NAMALWA (cell line): ENCODE measurements at places on chromosomes 12 and 14.

- DNase-seq, result no peak
These were observed 374.2 kb downstream of the NAV3 start for GRCh38 chr12:78204926-78205325.

GRCh38 chr12:18254081-18254480, 7.2 kb upstream of the PIK3C2G start:
- no peak for DNase-seq

DNA sequence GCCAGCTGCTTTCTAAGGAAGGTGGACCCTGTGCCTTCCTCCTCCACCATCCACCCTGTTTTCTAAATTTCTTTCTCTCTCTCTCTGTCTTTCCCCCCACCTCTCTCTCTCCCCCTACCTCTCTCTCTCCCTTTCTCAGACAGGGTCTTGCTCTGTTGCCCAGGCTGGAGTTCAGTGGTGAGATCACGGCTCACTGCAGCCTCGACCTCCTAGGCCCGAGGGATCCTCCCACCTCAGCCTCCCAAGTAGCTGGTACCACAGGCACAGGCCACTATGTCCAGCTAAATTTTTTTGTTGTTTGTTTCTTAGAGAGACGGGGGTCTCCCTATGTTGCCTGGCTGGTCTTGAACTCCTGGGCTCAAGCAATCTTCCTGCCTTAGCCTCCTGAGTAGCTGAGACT, 59.8 kb upstream of the STON2 start:
- no peak for DNase-seq

- no peak for DNase-seq
These were observed 679.2 kb downstream of the RPL10L start for GRCh38 chr14:45972416-45972815.

DNA sequence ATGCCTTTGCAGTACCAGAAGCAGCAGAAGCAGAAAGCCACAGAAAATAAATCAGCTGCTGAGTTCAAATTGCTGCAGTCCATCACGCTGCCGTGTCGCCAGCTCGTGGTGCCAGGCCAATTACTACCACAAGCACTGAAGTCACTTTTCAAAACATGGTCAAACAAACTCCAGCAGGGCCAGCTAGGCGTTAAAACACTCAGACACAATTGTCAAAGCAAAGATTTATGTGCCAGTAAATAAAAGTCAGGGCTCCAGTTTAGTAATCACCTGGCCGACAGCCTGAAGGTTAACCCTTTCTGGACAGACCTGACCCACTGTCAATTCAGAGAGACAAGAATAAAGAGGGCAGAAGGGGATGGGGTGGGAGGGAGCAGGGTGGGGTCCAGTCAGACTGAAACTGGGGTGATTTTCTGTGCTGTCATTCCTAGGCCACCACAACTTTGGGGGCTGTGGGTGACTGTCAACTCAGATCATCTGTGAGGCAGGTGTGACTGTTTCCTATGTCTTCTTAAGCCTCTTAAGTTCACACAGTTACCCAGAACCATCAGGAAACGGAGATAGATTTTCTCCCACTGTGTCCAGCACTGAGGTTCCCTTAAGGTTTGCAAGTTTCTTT, 109.8 kb upstream of the FUT8 start:
- peak; percentile 49 for DNase-seq

GRCh38 chr12:12725956-12726554, 8.9 kb downstream of the CDKN1B start:
- no peak for DNase-seq

DNA sequence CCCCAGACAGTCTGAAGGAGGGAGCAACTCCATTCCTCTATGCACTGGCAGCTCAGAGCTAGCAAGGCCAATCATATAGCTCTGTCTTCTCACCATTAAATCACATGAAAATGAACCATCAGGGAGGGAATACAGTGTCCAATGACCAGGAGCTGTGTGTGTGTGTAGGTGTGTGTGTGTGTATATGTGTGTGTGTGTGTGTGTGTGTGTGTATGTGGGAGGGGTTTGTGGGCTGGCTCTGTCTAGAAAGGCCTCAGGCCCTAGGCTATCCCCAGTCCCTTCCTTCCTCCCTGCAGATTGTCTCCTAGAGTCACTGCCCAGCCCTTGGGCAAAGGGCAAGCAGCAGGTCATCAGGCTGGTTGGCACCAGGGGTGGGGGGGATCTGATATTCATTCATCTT, 5.7 kb upstream of the SUSD6 start:
- DNase-seq, result no peak

DNA sequence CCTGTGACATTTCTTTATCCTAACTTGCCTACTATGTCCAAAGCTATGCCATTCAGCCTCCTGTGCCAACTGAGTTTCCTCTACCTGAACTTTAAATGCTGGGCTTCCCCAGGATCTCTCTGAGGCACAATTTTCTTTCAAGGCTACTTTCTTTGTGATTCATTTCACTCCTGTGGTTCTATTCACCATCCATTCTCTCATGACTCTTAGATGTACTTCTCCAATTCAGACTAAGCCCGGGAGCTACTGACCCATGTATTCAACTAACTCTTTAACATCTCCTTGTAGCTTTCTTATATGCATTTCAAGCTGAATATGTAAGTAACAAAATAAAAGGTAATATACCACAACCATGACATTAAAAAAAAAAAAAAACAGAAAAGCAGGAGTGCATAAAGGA, 738.9 kb upstream of the USP15 start:
- DNase-seq, result no peak

GRCh38 chr12:47586952-47587669, 118.7 kb downstream of the RPAP3 start:
- DNase-seq, result no peak

DNA sequence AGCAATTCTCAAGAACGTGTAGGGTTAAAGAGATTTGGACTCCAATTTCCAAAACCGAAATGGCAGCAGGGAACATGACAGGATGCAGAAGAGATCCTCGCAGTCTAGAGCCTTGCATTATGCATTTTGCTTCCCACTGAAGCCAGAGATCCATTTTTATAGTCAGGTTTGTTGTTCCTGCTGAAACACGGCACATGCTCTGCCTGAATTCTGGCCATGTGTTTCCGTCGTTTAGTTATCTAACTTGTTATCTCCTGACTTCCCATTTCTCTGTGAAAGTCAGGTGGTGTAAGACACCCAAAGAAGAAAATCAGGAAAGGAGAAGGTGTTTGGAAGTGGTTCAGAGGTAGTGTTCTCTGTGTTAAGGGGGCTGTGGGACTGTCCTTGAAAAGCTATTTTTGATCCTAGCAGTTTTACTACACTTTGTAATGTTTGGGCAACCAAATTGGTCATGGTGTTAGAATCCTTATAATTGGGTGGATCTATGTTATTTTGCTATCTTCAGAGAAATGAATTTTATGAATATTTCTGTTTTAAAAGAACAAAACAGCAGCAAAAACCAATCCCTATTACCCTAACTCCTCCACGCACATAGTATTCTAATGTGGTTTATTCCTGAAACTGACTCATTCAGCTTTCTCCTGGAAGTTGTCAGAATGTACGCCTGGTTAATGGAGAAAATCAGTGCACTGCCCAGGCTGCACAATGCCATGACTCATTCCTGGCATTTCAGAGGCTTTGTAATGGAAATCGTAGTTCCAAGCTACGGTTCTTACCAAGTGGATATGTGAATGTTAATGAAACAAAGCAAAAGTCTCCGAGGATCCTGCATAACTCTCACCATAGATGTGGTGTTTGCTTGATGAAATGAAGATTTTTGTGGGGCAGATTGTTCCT, 110.1 kb downstream of the SAMD4A start:
- DNase-seq, result no peak

GRCh38 chr14:25120261-25120660, 70.3 kb upstream of the STXBP6 start:
- DNase-seq, result no peak

DNA sequence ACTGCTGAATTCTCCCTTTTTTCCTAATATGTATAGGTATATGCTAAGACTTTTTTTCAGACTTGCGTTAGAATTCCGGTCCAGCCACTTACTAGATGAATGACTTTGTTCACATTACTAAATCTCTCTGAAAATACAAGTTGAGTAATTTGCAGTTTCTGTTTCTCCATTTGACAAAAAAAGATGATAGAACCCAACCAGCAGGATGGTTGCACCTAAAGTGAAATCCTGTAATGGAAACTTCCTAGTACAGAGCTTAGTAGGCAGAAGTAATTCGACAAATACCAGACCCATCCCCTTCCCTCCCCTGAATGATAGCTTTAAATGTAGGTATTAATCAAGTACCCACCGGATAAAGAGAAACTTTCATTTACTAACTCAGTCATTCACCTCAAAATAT, 113.6 kb upstream of the RAP1B start:
- no peak for DNase-seq

GRCh38 chr12:6662602-6662905, 365 bp downstream of the ING4 start:
- DNase-seq, result no peak

DNA sequence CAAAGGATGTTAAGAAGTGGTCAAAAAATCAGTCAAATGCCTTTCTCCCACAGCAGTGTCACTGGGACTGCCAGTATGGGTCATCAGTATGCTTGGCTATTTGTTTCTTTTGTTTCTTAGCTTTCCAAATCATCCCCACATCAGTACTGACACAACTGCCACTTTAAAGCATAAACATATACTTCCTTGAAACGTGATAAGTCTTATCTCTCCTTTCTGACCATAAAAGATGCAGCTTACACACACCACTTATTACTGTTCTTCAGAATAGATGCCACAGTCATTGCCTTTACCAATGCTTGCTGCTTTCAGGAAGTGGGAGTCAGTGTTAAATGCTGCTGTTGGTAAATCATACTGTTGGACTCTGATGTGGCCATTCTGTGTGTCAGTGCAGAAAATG, 18.6 kb upstream of the GARIN2 start:
- no peak for DNase-seq

DNA sequence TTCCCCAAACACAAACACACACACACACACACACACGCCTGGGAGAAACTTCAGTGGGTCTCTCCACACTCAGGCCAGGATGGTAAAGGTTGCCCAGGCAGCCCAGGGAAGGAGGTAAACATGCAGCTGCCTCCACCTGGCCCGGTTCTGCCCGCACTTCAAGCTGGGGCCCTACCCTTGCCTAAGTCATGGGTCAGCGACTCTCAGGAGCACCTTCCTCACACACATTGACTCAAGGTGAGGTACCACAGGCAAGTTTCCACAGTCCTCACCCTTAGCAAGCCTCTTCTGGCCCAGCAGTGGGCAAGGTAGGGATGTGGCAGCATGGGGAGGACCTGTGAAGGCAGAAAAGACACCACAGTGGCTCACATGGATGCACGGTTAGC, 14.1 kb upstream of the FAIM2 start:
- no peak for DNase-seq

- no peak for DNase-seq
These were observed 30.1 kb upstream of the CAND1 start for GRCh38 chr12:67239061-67239460.

- peak; percentile 9 for DNase-seq
These were observed 201.5 kb upstream of the CAND1 start for GRCh38 chr12:67067453-67068203.

GRCh38 chr12:94078138-94078723, 70.1 kb upstream of the PLXNC1 start:
- no peak for DNase-seq

GRCh38 chr12:107581619-107582015, 104.0 kb upstream of the PWP1 start:
- no peak for DNase-seq

DNA sequence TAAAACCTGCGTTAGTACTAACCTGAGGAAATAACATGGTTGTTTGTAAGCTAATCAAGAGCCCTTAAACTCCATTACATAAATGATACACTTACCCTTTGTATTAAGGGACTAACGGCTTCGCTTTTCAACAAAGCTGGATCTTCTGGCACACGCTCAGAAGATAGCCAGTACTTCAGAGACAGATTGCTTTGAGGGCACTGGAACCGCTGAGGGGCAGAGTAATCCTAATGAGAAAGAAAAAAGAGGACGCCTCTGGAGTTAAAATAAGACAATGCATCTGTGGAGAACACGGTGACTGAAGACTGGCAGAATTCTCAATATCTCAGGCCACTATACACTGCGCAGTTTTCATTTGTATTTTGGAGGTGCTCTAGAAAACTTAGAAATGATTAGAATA, 1.5 kb upstream of the KTN1 start:
- no peak for DNase-seq

GRCh38 chr14:81458352-81458751, 58.2 kb upstream of the STON2 start:
- no peak for DNase-seq

GRCh38 chr14:78245238-78245637, 75.1 kb downstream of the NRXN3 start:
- no peak for DNase-seq

DNA sequence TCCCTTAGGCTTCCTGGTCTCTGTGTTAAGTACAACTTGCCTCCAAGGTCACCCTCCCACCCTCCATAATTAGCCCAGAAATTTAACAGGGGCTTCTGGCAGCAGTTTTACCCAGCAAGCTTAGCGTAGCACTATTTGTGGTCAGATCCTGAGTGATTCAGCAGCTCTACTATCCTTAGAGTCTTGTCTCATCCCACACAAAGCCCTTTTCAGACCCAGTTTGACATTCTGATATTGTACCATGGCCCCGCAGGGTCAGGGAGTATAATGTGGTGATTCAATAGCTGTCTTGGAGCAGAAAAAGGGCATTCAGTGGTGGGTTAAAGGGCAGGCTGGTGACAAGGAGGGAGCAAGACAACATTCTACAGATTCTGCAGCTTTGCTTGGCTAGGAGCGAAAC, 153.8 kb upstream of the DDHD1 start:
- no peak for DNase-seq

DNA sequence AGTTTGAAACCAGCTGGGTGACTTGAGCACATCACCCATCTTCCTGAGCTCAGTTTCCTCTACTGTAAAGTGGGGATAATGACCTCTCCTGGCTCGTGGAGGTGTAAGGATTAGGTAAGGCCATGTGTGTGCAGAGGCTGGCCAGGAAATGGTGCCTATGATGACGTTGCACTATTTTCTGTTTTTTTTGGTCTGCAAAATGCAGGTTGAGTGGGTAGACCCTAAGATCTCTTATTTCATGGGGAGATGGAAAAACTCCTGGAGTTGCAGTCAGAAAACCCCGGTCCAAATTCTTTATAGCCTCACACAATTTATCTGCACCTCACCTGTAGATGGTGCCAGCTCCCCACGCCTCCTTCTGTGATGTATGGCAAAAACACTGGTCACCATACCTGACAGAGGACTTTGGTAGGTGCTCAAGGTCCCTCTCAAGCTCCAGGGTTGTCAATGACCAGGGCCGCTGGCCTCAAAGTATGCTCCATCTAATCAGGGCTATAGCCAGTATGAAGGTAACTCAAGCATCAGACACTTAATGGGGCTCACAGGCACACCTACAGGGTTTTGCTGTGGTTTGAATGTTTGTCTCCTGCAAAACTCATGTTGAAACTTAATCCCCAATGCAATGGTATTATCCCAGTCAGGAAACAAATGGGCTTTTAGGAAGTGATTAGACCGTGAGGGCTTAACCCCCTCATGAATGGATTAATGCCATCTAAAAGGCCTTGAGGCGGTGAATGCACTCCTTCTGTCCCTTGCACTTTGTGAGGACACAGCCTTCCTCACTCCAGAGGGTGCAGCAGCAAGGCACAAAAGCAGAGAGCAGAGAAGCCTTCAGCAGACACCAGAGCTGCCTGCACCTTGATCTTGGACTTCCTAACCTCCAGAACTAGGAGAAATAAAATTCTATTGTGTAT, 17.6 kb downstream of the C14orf132 start:
- no peak for DNase-seq
